ENCODE measurements at places on chromosomes 1 and 21.
A peak's percentile ranks its signal among the peaks of the same experiment; 100 is the strongest.

- DNase-seq, result peak; percentile 92
Measured at GRCh38 chr1:151972542-151973248, 21.0 kb downstream of the S100A10 start.

GRCh38 chr1:113253187-113253586 lies 137.1 kb upstream of the MAGI3 start:
- DNase-seq, result no peak

- DNase-seq, result no peak
Measured at GRCh38 chr1:54221867-54222484, 22.0 kb downstream of the MRPL37 start.

- DNase-seq, result peak; percentile 3
Measured at GRCh38 chr1:106675558-106675957, 380.9 kb upstream of the PRMT6 start.

- no peak for DNase-seq
Measured at GRCh38 chr1:70978623-70979022, 69.0 kb downstream of the PTGER3 start.

DNA sequence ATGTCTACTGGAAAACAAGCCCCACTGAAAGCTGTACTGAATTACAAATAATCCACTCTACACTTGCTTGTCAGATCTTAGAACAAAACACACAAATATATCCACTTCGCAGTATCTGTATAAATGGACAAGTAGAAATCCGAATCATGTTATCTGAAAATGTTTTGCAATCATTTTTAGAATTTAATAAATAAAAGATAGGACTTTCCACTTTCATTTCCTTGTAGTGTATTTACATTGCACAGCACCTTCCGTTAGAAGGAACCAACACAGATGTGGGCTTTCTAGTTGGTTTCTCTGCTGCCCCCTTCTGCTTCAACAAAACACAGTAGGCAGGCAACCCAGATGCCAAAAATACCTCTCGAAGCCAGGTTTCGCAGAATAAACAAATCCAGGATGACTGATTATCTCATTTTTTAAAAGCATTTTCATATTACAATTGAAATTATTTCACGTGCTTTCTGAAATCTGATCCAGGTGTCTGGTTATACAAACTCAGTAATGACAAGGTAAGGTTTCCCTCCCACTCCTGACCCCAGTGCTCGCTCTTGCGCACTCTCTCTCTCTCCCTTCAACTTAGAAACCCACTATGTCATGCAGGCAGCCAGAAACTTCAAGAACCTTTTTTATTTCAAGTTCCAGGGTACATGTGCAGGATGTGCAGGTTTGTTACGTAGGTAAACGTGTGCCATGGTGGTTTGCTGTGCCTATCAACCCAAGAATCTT lies 389.9 kb downstream of the SMYD3 start:
- peak; percentile 44 for DNase-seq

- no peak for DNase-seq
Measured at GRCh38 chr1:245512980-245513578, 358.3 kb downstream of the KIF26B start.

DNA sequence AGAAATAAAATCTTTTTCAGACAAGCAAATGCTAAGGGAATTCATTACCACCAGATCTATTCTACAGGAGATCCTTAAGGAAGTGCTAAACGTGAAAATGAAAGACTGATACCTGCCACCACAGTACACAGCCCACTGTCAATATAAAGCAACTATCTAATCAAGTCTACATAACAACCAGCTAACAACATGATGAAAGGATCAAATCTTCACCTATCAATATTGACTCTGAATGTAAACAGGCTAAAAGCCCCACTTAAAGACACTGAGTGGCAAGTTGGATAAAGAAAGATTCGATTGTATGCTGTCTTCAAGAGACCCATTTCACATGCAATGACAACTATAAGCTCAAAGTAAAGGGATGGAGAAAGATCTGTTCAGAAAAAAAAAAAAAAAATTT lies 492.4 kb downstream of the COL11A1 start:
- DNase-seq, result no peak

DNA sequence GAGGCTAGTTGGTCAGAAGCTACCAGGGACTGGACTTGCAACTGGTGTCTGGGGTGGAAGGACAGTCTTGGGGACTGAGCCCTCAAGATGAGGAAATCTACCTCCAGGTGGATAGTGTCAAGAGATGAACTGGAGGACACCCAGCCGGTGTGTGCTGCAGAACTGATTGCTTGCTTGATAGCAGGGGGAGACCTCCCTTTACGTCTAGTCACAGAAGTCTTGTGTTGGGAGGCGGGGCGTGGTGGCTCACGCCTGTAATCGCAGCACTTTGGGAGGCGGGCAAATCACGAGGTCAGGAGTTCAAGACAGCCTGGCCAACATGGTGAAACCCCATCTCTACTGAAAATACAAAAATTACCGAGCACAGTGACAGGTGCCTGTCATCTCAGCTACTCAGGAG lies 4.9 kb downstream of the RCC2 start:
- no peak for DNase-seq

DNA sequence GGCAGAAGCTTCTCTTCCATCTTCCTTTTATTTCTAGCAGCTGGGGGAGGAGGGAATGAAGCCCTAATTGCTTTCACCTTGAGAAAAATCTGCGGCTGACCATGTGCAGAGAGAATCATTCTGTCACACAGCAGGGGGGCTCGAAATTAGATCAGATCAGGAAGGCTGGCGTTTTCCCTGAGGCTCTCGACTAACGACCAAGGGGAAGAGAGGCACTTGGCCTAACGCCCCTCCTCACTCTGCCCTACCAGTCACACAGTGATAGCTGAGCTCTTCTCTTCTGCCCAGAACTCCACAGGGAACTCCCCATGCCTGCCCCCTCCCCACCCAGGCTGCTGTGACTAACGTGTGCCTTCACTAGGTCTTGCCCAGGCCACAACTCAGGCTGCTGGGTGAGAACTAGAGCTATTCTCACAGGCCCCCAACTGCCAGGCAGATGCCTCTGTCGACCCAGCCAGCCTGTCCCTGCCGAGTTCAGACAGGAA lies 26.5 kb upstream of the KHDRBS1 start:
- peak; percentile 60 for DNase-seq

DNA sequence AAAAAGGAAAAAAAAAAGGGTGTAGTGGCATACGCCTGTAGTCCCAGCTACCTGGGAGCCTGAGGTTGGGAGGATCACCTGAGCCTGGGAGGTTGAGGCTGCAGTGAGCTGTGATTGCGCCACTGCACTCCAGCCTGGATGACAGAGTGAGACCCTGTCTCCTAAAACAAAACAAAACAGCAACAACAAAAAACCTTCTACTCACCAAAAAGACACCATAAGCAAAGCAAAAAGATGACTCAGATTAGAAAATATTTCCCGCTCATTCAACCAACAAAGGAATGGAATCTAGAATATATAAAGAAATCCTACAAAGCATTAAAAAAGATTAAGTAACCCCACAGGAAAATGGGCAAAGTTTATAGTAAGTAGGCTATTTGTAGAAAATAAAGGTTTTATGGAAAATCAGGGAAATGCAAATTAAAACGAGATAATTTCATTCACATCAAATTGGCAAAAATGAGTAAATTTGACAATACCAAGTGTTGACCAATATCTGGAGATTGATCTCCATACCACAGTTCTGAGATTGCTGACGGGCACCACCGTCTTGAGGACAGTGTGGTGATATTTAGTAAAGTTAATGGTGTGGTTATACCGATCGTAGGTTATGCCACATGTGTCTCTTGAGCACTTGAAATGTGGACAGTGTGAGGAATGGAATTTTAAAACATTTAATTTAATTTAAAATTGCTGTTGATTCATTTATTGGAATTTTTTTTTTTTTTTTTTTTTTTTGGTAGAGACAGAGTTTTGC lies 54.0 kb downstream of the PIK3CD start:
- DNase-seq, result peak; percentile 62

- no peak for DNase-seq
Measured at GRCh38 chr1:26357121-26357602, 3.2 kb upstream of the CRYBG2 start.

- peak; percentile 26 for DNase-seq
Measured at GRCh38 chr1:155085504-155086127, 7.0 kb downstream of the EFNA3 start.

- no peak for DNase-seq
Measured at GRCh38 chr1:111110197-111110899, 29.5 kb downstream of the DRAM2 start.

DNA sequence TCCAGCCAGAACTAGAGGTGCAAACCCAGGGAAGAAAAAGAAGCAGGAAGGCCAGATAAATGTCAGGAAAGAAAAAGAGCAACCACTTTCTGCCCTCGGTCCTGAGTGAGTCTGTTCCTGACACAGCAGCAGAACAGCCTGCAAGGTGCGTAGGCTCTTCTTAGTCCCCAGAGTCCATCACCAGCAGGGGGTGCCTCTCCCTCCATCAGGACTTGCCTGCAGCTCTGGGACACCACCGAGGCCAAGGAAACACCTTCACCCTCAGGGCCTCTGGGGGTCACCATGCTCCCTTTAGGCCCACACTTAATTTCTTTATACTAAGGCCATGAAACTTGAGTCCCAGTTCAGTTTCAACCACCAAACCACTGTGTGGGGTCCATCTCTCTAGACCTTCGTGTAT lies 43.7 kb upstream of the NFASC start:
- no peak for DNase-seq

- DNase-seq, result no peak
Measured at GRCh38 chr21:36835383-36835795, 131.1 kb downstream of the HLCS start.

DNA sequence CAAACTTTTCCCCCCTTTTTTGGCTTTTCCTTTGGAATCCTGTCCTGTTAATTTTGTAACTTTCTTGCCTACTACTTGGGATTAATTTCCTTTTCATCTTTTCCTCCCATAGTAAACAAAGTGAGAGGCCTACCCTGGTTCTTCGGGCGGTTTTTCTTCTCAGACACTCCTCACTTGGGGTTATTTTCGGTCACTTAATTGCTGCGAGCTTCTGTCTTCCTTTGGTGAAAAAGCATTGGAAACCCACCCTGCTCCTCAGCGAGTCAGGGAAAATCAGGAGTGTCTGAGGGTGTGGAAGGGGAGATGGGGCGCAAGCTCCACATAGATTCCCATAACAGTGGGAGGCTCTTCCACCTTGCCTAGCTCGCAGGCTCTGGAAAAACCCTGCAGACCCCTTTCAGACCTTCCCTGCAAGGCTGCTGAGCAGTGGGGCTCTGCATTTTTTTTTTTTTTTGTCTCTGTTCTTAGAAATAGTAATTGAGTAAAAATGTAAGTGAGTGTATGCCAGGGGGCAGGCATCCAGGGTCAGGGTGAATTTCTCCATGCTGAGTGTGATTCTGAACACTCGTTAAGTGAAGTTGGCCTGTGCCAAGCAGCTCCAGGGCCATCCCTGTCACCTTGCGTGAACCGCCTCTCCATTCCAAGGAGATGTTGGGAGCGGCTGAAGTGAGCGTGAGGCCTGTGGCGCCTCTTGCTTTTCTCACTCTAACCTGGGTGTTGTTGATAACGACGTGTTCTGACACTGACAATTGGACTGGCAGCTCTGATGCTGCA lies 20.3 kb downstream of the TGFB2 start:
- no peak for DNase-seq

GRCh38 chr1:233647073-233647472 lies 33.2 kb downstream of the KCNK1 start:
- DNase-seq, result peak; percentile 70

GRCh38 chr1:213231795-213232231 lies 180.8 kb downstream of the RPS6KC1 start:
- DNase-seq, result peak; percentile 24

- DNase-seq, result peak; percentile 42
Measured at GRCh38 chr21:16563795-16564194, 834.0 kb downstream of the USP25 start.

DNA sequence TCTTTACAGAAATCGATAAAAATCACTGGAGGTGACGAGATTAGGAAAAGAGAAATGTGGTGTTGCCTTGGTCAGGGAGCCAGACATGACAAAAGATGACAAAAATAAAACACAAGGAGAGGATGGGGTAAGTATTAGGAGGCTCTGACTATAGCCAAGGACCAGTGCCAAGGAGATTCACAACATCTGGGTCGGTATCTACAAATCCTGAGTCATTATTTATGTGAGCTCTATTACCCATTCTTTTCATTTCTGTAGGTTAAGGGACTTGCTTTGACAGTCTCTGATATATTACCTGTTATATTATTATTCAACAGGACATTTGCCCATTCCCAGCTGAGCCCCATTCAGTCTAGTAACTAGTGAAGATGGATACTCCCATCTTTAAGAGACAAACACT lies 120.8 kb downstream of the TYW3 start:
- peak; percentile 4 for DNase-seq

- no peak for DNase-seq
Measured at GRCh38 chr1:184425449-184426277, 38.8 kb downstream of the C1orf21 start.

GRCh38 chr1:234926559-234927311 lies 201.9 kb downstream of the TOMM20 start:
- DNase-seq, result no peak

GRCh38 chr21:34593423-34593822 lies 21.5 kb downstream of the RCAN1 start:
- DNase-seq, result no peak

DNA sequence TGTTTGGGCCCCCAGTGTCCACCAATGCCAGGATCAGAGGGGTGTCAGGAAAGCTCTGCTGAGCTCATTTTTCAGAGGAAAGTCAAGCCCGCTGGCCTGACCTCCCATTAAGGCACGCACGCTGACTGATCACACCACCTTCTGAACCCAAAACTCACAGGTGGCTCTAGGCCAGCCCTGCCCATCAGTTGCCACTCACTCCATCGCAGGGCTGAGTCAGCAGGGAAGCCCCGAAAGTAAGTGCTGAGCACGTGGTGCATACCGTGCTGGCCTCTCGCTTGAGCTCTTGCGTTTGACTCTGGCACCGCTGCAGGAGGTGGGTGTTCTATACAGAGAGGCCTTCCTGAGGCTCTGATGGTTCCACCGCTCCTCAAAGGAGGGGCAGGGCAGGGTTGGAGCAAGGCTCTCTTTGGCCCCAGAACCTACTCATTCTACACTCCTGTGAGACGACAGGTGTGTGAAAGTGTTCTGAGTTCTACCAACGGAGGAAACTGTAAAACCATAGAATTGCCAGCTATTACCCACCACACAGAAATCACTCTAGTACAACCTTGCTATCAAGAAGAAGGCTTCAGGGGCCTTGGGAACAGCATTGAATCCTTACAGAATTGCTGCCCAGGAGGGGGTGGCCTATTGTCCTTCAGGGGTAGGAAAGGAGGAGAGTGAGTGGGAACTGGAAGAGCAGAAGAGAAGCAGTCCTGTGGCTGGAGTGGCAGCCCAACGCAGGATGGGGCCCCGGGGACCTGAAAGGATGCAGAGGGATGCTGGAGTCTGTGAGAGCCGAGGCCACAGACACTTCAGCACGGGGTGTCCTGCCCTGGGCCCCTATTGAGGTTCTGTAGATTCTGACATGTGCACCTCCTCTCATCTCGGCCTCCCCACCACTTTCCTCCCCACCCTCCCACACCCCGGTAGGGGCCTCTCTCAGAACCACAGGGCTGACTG lies 214.7 kb upstream of the EDN2 start:
- DNase-seq, result no peak

GRCh38 chr1:154272999-154273563 lies 652 bp downstream of the HAX1 start:
- no peak for DNase-seq

All from fibroblast of skin of right quadriceps (primary cell).